Stimulated activated CD8-positive, alpha-beta memory T cell treated with anti-CD3 and anti-CD28 coated beads, Interleukin-2, amount 100 ng/mL, for 48 hours (primary cell): ENCODE measurements at places on chromosomes 7 and 10.

- no peak for DNase-seq
Observed at GRCh38 chr7:44883961-44884620, 1.2 kb downstream of the PURB start.

GRCh38 chr10:11104772-11105675 is 87.4 kb downstream of the CELF2 start:
- no peak for DNase-seq

DNA sequence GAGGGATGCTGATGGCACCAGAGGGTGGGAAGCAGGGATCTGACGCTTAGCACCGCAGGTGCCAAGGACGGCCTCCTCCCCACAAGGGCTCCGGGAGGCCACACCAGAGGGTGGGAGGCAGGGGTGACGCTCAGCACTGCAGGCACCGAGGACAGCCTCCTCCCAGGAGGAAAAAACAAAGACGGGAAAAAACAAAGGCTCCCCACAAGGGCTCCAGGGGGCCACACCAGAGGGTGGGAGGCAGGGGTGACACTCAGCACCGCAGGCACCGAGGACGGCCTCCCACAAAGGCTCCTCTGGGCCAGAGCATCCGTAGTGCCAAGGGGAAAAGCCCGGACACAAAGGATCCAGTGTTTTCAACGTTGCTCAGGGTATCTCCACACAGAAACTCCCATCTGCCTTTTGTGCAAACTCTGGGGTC is 25.6 kb downstream of the DIP2C start:
- DNase-seq: no peak

DNA sequence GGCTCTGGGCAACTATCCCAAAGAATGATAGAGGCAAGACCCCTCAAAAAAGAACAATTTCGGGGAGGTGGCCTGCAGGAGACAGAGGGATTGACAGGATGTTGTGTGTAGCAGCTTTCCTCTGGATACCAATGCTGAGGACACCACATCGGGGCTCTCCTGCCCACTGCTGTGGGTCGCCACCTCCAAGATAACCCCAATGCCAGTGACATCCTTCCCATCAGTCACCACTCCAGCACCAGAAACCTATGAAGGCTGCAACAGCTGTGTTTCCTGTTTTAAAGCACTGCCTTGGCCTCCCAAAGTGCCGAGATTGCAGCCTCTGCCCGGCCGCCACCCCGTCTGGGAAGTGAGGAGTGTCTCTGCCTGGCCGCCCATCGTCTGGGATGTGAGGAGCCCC is 17.6 kb downstream of the ARHGAP19 start:
- DNase-seq: no peak

DNA sequence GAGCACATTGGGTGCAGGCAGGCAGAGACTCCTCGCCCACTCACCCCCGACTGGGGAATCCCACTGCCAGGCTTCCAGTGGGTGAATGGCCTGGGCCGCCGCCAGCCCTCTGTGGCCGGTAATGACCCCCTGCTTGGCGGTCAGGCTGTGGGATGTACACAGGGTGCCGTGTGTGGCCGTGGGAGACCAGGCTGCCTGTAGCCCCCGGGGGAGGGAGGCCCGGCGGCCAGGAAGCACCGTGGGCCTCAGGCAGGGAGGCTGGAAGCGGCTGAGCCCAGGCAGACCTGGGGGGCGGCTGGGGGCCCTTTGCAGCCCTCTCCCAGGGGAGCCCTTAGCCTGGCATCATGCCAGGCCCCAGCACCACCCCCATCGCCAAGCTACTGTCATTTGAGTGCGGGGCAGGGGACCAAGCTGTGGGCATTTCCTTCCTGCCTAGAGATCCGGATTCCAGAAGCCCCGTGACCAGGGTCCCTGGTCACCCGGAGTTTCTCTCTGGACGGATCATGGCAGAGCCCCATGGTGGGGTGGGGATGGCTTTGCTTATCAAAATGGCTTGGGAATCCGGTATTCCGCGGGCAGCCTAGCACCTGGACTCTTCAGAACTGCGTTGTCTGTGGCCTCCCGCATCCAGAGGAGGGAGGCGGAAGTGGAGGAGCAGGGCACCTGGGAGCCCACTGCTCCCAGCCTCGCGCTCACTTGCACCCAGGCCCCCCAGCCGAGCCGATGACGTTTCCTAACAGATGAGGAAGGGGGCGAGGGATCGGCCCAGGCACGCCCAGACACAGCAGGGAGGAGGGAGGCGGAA is 1.1 kb downstream of the TTYH3 start:
- peak; percentile 30 for DNase-seq

- DNase-seq: no peak
Observed at GRCh38 chr7:84799106-84799505, 387.8 kb downstream of the SEMA3D start.
